ENCODE measurements at places on chromosomes 5 and 9.

DNA sequence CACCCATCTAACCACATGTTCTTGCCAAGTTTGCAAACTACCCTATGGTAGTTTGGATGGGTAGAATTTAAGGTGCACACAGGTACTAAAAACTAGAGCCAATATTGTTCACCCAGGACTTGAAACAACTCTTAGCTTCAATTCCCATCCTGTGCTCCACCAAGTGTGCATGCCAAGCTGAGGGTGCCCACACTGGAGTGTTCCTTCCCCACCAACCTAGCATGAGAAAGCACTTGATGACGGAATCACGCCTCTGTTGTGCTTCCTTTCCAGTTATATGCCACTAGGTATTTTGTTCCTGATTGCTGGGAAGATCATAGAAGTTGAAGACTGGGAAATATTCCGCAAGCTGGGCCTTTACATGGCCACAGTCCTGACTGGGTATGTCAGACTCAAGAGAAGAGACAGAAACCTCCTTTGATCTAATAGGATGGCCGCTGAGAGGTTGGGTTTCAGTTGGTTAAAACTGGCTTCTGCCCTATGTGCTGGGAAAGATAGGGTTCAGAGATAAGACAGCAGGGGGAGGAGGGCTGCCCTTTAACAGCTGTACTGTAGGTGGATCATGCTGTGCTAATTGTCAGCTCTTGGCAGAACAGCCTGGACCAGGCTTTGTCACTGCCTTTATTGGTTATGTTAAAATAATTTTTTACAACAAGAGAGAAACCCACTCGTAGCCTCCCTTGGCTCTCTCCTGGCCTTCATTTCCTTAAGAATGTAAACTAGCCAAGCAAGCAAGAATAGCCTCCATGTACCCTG is 83.5 kb downstream of the SLC1A1 start:
- no peak for DNase-seq

DNA sequence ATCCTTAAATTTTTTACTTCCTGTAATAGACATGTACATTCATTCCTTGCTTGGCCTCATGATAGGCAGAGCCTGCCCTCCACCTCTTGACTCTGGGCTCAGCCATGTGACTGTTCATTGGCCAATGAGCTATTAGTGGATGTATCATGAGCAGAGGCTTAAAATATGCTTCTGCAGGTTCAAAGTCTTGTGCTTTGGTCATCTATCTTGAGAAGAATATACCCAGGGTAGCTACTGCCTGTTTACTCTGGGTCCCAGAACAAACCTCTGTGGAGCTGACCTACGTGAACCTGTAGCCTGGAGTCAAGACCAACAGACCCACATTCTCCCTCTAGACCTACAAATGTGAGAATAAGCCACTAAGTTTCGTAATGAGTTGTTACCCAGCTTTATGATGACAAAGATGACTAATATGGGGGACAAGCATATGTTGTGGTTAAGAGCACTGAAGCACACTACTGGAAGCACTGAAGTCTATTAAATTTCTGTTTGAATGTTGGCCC is 244.4 kb downstream of the MAST4 start:
- no peak for DNase-seq

- no peak for DNase-seq
Observed at GRCh38 chr5:111392181-111392580, 120.2 kb downstream of the STARD4 start.

DNA sequence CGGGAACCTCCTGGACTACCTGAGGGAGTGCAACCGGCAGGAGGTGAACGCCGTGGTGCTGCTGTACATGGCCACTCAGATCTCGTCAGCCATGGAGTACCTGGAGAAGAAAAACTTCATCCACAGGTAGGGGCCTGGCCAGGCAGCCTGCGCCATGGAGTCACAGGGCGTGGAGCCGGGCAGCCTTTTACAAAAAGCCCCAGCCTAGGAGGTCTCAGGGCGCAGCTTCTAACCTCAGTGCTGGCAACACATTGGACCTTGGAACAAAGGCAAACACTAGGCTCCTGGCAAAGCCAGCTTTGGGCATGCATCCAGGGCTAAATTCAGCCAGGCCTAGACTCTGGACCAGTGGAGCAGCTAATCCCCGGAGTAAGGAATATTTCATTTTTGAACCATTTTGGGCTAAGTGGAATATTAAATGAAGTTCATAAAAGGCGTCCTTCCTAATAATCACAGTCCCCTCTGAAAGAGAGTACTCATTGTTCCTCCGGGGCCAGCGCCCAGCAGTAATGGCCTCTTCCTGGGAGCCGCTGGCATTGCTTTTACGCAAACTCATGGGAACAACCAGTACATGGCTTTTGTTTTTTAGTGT is 23.6 kb downstream of the QRFP start:
- no peak for DNase-seq

DNA sequence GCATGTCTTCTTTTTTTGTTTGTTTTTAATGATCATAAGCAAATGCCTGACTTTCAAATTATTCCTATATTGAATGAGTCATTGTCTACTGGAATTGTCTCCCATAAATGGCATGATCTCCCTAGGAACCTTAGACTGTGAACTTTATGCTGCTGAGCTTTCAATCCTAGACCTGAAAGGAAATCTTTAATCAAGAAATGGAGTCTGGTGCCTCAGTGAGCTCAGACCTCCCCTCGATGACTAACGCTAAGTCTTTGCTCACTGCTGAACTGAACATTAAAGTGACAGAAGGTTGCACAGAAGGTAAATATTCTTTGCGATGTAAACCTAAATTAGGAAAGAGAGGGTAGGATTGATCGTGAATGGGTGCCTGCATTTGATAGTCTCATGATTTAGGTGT is 745.2 kb upstream of the WWC1 start:
- DNase-seq, result no peak

DNA sequence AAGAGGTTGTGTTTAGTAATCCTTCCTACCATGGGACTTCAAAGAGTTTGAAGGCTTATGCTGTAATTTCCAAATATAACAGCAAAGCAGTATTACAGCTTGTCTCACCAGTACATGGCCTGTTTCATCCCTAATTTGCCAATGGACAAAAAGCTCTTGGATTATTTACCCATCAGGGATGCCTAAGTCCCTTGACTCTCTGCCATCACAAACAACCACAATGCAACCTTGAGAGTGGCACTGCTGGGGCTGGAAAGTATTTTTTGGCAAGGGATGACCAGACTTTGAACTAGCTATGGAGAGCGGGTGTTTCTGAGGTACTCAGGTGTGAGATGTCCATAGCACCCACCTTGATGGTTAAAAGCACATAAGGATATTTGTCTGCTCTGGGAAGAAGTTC is 9.1 kb downstream of the MAMDC2 start:
- DNase-seq, result no peak

DNA sequence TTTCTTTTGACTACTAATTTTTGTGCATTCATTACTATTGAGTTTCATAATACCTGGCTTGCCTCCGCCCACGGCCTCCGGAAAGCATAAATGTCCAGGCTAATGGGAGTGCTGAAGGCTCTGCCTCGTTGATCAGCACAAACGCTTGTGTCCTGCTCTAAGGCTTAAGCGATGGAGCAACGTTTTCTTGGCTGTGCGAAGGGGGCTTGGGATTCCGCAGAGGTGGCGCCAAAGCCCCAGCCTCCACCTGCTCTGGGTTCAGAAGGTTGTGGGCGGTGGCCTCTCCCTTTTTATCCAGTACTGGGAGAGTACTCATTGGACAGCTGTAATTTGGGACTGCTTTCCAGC is 19.7 kb downstream of the ANXA2R start:
- no peak for DNase-seq

DNA sequence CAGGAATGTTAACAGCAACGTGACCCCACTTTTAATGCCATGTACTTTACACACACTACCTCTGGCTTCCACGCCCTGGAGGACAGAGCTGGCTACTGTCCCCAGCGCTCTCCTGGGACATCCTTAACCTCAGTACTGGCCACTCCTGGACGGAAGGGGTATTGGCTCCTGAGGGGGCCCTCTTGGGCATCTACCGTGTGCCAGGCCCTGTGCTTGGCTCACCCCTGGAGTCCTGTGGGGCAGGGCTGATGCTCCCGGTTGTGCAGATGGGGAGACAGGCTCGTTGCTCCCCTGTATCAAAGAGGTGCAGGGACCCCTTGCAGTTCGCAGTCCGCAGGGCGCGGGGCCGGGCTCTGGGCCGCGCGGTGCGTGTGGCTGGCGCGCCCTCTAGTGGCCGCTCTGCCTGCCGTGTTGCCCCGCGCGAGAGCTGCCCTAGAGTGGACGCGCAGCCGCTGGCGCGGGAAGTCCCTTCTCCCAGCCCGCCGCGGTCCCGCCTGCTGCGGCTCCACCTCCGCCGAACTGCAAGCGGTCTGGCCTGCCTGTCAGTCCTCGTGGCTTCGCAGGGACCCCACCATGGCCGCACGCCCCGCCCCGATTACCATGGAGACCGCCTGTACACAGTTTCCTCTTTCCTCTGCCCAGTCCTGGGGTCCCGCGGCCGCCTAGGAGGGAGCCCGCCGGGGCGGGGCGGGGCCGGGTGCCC is at the start of gene WDR38:
Gene WDR38, plus strand, starts transcription at position 632 of the 703 bp plus-strand sequence. CDS start 72 bp downstream, outside the sequence.
- no peak for DNase-seq

GRCh38 chr5:113062869-113063508 is 86.4 kb downstream of the DCP2 start:
- no peak for DNase-seq

DNA sequence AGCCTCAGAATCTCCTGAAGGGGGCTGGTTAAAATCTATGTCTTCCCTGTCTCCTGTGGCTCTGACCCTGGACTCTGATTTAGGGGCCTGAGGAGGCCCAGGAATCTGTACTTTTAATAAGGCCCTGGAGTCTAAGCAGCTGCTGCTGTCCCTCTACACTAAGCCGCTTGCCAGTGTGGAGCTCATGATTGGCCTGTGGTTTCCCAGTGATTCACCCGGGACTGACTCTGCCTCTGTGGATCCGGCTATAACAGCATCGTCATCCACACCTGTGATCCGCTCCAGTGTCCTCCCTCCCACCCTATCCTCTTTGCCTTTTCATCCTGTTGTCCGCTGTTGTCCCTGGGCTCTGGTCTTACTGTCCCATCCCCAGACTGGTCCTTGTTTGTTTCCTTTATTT is 3.7 kb downstream of the SLC31A2 start:
- peak; percentile 23 for DNase-seq

GRCh38 chr5:44334622-44335021 is 54.6 kb downstream of the FGF10 start:
- DNase-seq, result no peak

- no peak for DNase-seq
Observed at GRCh38 chr5:77168879-77169244, 41.6 kb upstream of the PDE8B start.

DNA sequence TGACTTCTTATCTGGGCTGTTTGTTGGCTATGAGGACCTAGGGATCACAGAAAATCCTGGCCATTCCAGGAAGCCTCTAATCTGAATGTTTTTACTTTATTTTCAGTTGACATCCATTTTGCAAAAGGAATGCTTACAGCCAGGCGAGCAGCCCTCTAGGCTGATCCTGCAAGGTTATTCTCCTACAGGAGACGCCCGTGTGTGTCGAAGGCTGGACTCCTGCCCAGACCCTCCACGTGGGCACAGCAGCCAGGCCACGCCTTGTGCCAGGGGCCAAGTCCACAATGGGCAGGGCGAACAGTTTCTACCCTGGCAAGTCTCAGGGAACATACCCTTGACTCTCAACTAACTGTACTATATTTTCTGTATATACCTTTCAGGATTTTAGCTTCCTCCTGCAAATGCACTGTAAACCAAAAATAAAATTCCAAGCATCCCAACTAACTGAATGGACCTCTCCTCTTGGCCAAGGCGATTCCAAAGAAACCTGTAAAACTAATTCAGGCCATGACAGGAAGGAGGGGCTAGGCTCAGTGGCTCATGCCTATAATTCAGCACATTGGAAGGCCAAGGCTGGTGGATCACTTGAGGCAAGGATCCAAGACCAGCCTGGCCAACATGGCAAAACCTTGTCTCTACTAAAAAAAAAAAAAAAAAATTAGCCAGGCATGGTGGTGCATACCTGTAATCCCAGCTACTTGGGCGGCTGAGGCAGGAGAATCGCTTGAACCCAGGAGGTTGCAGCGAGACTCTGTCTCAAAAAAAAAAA is 5.7 kb downstream of the CMBL start:
- no peak for DNase-seq

Measured in muscle of back (tissue), 13 donors.